Activated CD8-positive, alpha-beta memory T cell treated with anti-CD3 and anti-CD28 coated beads for 1 hour (primary cell): ENCODE measurements at places on chromosomes 2 and 18.

DNA sequence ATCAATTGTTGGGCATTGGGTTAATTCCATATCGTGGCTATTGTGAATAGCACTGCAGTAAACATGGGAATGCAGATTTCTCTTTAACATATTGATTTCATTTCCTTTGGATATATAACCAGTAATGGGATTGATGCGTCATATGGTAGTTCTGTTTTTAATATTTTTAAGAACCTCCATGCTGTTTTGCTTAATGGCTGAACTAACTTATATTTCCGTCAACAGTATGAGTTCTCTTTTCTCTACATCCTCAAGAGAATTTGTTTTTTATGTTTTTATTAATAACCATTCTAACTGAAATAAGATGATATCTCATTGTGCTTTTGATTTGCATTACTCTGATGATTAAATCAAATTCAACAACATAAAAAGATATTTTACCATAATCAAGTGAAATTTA lies 228.5 kb upstream of the FSIP2 start:
- no peak for DNase-seq

GRCh38 chr2:18610651-18611050 lies 21.3 kb upstream of the NT5C1B start:
- DNase-seq = no peak

- DNase-seq = no peak
Observed at GRCh38 chr18:48797841-48798255, 152.9 kb downstream of the SMAD7 start.

DNA sequence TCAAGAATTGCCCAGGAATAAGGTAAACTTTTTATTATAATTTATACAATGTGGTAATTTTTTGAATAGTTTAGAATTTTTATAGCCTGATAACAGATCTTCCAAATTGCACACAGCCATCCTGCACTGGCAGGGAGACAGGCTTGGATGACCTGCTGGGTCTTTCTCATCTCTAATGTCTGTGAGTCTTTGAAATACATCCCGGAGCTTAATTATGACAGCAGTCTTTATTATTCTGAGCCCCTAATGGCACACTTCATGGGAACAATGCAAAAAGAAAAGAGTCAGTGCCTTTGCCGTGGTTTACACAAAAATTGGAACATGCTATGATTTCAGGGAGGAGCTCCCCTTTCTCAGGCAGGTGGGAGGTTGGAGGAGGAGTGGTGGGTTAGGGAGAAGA lies 71.0 kb downstream of the TMEM182 start:
- no peak for DNase-seq

DNA sequence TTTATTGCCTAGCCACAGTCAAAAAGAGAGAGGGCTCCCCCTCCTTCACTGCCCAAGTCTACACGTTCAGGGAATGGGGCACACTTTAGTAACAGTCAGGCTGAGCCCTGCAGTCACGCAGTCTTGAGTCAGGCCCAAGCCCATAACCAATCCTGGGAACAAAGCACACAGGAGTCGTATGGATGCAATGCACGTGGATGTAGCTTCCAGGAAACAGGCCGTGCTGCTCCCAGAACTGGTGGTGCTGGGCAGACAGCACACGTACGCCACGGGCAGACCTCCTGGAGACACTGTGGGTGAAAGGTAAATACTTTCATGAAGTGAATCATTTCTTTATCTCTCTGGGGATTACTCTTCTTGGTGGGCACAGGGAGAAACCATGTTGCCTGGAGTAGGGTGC lies 30.0 kb upstream of the MBP start:
- DNase-seq = no peak

- no peak for DNase-seq
Observed at GRCh38 chr2:181573140-181573736, 83.7 kb downstream of the CERKL start.

DNA sequence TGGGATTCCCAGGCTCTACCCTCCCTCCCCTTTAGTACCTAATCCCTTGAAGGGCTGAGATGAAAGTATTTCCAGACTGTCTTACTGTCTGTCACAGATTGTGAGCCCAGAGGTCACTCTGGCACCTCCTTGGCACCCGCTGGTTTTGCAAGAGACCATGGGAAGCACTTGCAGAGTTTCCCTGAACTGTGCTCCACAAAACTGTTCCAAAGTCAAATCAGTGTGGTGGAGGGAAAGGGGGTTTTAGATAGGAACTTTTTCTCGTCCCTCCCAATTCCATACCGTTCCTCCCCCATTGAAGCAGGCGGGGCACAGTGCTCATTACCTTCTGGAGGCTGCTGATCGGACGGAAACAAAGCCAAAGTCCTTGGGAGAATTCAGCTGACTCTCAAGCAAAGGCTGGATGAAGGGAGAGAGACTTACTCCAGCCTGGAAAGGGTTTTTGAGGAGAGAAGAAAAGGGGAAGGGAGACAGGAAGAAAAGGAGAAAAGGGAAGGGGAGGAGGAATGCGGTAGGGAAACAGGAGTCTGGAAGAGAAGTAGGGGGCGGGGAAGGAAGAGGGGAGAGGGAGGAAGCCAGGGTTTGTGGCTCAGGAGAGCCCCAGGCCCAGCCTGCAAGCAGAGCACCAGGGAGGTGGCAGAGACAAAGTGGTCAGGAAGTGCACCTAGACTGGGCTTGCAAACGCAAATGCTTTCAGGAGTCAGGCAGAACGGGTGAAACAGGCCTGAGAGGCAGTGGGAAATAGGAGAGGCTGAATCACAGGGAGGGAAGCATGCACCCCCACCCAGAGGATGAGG lies 88.4 kb upstream of the SP3 start:
- DNase-seq = no peak

GRCh38 chr2:136281281-136282114 lies 163.5 kb upstream of the CXCR4 start:
- DNase-seq = peak; percentile 27

- no peak for DNase-seq
Observed at GRCh38 chr18:58862851-58863538, 1.7 kb upstream of the ZNF532 start.

DNA sequence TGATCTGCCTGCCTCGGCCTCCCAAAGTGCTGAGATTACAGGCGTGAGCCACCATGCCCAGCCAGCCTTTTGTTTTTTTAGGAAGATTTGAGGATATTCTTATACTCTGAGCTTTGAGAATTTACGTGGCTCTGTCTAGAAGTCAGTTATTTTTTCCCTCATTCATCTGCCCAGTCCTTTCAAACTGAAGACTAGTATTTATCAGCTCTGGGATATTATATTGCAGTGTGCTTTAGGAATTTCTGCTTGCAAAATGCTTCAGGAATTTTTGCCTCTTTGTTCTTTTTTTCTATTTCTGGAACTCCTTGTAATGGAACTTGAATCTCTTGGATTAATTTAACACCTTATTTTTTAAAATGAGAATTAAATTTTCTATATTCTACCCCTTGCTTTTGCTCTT lies 22.6 kb downstream of the ACSL3 start:
- DNase-seq = no peak

GRCh38 chr2:208077276-208077675 lies 47.0 kb downstream of the CRYGD start:
- DNase-seq = no peak

DNA sequence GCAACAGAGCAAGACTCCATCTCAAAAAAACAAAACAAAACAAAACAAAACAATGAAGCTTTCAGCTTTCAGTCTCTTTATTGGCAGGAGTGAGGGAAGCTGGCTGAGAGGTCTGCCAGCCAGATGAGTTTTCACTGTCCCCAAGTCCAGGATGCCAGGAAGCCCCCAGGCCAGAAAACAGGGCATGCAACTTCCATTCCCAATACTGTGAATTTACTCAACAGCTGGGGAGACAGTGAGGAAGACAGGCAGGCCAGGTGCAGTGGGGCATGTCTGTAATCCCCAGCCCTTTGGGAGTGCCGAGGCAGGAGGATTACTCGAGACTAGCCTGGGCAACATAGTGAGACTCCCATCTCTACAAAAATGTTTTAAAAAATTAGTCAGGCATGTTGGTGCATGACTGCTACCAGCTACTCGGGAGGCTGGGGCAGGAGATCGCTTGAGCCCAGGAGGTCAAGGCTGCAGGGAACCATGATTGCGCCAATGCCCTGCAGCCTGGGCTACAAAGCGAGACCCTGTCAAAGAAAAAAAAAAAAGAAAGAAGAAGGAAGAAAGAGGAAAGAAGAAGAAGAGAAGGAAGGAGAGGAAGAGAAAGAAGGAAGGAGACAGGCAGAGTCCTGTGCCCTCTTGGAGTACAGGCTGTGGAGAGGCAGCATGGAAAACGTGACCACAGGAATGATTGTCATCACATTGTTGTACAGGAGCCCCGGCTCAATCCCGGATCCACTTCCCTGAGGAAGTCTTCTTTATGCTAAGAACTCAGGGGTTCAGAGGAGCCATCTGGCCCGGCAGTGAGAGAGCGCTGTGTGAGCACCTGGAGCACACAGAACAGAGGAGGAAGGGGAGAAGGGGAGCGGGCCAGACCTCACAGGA lies 29.2 kb upstream of the POMC start:
- no peak for DNase-seq

DNA sequence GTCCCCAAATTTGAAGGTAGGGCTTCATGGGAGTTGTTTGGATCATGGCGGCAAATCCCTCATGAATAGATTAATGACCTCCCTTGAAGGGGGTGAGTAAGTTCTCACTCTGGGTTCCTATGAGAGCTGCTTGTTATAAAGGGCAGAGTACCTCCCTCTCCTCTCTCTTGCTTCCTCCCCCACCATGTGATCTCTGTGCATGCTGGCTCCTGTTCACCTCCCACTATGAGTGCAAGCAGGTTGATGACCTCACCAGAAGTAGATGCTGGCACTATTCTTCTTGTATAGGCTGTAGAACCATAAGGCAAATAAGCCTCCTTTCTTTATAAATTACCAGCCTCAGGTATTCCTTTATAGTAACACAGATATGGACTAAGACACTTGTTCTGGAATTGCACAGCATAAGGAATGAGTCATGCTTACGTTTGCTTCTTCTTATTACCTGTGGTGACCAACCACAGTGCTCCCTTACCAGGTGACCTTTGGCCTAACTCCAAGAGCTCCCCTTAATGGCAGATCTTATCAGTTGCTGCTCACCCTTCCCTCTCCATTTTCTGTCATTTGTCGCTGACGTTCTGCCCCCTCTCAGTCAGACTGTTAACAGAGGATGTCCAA lies 559.5 kb upstream of the GCFC2 start:
- no peak for DNase-seq

- DNase-seq = no peak
Observed at GRCh38 chr2:38505779-38506178, 96.9 kb downstream of the HNRNPLL start.

DNA sequence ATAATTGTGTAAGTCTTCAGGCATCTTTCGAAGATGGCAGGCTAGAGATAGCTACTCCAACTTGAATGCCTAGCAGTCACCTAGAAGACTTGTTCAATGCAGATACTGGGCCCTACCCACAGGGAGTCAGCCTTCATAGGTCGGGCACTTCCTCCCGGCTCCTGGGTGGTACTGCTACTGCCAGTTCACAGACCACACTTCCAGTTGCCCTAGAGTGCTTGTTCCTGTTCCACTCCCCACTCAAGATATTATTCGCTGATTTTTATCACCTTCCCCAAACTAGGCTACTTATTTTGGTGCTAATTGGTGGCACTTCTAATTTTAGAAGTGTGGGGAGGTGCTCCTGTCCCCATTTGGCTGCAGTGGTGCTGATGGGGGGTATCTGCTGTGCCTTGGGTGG lies 34.2 kb downstream of the INPP4A start:
- DNase-seq = no peak

- DNase-seq = no peak
Observed at GRCh38 chr2:230972046-230972445, 23.9 kb upstream of the SPATA3 start.

DNA sequence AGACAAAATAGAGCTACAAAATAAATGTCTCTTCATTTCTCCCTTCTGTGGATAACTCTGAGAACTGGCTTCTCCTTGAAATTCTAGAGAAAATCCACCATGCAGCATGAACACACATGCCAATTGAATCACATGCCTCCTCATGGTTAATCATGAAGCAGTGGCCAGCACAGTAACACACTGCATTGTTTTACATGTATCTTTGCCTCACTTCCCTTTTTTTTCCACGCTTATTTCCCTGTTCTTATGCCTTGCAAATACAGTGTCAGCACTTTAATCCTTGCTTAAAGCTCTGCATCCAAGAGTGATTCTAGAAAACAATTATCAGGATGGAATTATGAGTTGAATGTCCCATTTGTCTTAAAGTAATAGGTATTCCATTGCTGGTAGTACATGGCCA lies 50.3 kb upstream of the ZBTB7C start:
- no peak for DNase-seq

DNA sequence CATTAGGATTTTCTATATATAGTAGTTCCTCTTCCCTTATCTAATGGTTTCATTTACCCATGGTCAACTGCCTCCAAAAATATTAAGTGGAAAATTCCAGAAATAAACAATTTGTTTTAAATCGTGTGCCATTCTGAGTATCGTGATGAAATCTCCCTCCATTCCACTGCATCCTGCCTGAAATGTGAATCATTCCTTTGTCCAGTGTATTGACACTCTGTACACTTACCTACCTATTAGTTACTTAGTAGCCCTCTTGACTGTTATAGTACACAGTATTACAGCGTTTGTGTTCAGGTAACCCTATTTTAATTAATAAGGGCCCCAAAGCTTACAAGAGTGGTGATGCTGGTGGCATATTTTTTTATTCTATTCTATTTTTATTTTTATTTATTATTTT lies 26.2 kb downstream of the TAF4B start:
- DNase-seq = no peak

DNA sequence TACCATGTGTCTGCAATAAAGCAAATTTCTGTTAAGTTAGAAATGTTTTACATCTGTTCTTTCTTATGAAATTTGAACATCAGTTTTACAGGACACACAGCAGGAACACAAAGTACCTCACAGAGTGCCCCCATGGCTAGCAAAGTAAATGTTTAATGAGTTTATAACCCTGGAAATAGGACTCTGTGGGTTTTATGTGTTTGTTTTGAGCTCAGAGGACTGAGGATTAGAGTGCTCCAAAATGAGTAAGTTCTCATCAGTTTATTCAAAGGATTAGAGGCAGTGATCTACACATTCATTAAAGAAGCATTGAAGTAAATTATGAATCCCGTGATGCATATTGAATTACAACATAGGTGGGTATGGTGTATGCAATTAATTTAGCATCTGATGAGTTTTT lies 281.8 kb downstream of the GULP1 start:
- no peak for DNase-seq

DNA sequence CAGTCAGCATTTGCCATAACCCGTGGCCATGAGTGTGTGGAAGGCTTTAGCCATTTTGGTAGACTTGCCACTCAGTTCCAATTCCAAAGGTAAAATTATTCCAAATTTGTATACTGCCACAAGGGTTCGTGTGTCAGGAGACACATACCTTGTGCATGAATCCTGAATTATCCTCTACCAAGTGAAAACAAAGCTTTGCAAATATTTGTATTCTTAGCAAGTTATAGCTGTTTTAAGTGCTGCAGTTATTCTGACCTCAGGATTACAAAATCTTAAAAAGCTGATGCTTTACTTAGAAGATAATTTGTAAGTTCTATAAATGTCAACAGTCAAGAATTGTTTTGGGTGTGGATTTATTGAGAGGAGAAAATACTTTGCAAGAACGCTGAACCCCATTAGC lies 100.6 kb downstream of the ANTXR1 start:
- no peak for DNase-seq
